ENCODE measurements at places on chromosomes 5 and 9.

DNA sequence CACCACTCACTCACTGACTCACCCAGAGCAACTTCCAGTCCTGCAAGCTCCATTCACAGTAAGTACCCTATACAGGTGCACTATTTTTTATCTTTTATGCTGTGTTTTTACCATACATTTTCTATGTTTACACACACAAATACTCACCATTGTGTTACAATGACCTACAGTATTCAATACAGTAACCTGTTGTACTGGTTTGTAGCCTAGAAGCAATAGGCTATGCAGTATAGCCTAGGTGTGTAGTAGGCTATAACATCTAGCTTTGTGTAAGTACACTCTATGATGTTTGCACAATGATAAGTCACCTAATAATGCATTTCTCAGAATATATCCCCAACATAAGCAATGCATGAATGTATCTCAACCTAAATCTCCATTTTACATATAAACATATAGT lies 541.1 kb downstream of the NR2F1-AS1 start:
- no peaks in the 10 kb centered on the region for H3K27me3 ChIP-seq
- H3K4me3 ChIP-seq: no peak overlapping the region
- no peaks in the 10 kb centered on the region for H3K4me1 ChIP-seq
- H3K36me3 ChIP-seq: no peaks in the 10 kb centered on the region

GRCh38 chr5:95083606-95084005 lies 201.3 kb downstream of the MCTP1 start:
- H3K4me1 ChIP-seq: no peaks in the 10 kb centered on the region
- H3K36me3 ChIP-seq: no peaks in the 10 kb centered on the region
- H3K27me3 ChIP-seq: no peaks in the 10 kb centered on the region

- H3K4me1 ChIP-seq: peaks cover 4% of the 10 kb centered on the region
- DNase-seq: no peak
- H3K4me3 ChIP-seq: peak overlapping the region; percentile 93
- no peaks in the 10 kb centered on the region for H3K36me3 ChIP-seq
- H3K27me3 ChIP-seq: no peaks in the 10 kb centered on the region
- peak overlapping the region; percentile 98 for H3K27ac ChIP-seq
Observed at GRCh38 chr5:133051061-133051541, 712 bp upstream of the HSPA4 start.

GRCh38 chr5:98770911-98771322 lies 2.5 kb upstream of the RGMB start:
- peak overlapping the region; percentile 26 for H3K27ac ChIP-seq
- peaks cover 2% of the 10 kb centered on the region for H3K4me1 ChIP-seq
- no peaks in the 10 kb centered on the region for H3K36me3 ChIP-seq
- DNase-seq: no peak
- H3K27me3 ChIP-seq: no peaks in the 10 kb centered on the region
- peak overlapping the region; percentile 44 for H3K4me3 ChIP-seq

- H3K4me3 ChIP-seq: no peak overlapping the region
- no peak overlapping the region for H3K27ac ChIP-seq
- DNase-seq: no peak
- H3K27me3 ChIP-seq: no peaks in the 10 kb centered on the region
- no peaks in the 10 kb centered on the region for H3K36me3 ChIP-seq
Observed at GRCh38 chr5:135887881-135888614, 7.6 kb downstream of the IL9 start.

- no peaks in the 10 kb centered on the region for H3K36me3 ChIP-seq
- H3K27ac ChIP-seq: no peak overlapping the region
- H3K27me3 ChIP-seq: no peaks in the 10 kb centered on the region
Observed at GRCh38 chr9:108835831-108836230, 20.0 kb downstream of the ACTL7B start.

DNA sequence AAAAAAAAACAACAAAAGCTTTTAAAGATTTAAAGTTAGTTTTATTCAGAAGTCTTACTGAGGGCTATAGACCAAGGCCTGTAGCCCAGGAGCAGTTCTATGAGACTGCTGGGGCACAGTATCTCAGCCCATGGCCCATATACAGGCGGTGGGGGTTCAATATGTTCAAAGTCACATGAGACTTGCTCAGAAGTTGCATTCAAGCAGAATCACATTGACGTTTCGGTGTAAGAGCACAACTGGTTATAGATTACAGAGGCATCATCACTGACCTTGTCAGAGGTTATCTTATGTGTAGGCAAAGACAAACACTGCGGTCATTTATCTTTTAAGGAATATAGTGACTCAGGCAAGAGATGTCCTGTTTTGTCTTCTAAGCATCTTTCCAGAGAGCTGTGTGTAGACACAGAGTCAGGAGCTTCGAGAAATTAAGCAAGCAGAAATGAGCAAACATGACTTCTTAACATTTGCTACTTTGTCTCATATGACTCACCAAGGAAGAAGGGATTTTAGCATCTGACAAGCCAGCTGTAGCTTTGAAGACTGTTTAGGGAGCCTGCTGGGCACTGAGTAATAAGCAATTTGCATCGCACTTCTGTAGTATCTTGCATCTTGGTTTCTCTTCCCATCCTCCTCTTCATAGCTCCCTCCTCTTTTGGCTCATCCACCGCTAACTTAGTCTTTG lies 12.9 kb upstream of the F2RL1 start:
- no peak overlapping the region for H3K4me3 ChIP-seq
- no peaks in the 10 kb centered on the region for H3K27me3 ChIP-seq
- DNase-seq: no peak

- no peak overlapping the region for H3K4me3 ChIP-seq
- no peaks in the 10 kb centered on the region for H3K36me3 ChIP-seq
- no peaks in the 10 kb centered on the region for H3K27me3 ChIP-seq
- H3K27ac ChIP-seq: no peak overlapping the region
- DNase-seq: no peak
Observed at GRCh38 chr5:86070719-86071118, 547.0 kb upstream of the COX7C start.

GRCh38 chr5:36982146-36982545 lies 105.6 kb downstream of the NIPBL start:
- no peaks in the 10 kb centered on the region for H3K27me3 ChIP-seq
- no peak for DNase-seq
- H3K4me1 ChIP-seq: no peaks in the 10 kb centered on the region
- H3K27ac ChIP-seq: no peak overlapping the region
- no peak overlapping the region for H3K4me3 ChIP-seq

GRCh38 chr5:137710086-137710485 lies 25.8 kb downstream of the KLHL3 start:
- H3K4me1 ChIP-seq: no peaks in the 10 kb centered on the region
- H3K27ac ChIP-seq: no peak overlapping the region
- DNase-seq: no peak
- H3K36me3 ChIP-seq: no peaks in the 10 kb centered on the region
- no peak overlapping the region for H3K4me3 ChIP-seq

DNA sequence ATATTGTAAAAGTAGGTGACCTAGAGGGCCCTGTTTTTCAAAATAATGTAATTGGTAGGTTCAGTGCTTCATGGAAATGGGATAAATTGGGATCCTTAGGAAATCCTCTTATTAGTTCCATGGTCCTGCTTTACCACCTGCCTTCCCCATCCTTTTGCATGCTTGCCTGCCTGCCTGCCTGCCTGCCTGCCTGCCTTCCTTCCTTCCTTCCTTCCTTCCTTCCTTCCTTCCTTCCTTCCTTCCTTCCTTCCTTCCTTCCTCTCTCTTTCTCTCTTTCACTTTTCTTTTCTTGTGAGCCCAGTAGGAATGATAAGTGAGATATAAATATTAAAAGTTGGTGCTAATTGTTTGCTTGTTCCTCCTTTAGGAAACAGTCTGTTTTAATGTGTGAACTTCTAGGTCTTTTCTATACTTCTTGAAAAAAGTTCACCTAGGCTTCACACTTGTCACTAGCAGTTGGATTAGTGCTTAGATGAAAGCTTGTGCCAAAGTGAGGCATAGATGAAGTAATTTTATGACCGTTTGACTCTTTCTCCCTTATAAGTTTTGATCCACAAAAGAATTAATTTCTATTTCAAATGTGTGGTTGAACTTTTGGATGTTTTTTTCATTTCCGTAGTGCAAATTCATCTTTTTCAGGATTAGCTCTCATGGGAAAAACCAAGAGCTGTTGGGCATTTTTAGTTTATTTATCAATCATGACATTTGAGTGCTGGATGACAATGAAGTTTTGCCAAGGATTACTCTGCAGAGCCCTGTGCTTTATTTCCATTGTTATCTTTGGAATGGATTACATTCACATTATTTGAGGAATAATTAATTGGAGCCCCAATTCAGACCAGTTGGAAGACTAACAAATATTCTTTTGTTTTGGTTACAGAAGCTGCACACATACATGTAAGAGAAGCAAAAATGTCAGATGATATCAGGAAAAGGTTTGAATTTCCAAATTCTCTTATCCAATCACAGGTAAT lies 30.7 kb downstream of the FOCAD start:
- H3K4me1 ChIP-seq: no peaks in the 10 kb centered on the region
- H3K27me3 ChIP-seq: no peaks in the 10 kb centered on the region
- no peak overlapping the region for H3K4me3 ChIP-seq

GRCh38 chr9:28212979-28213378 lies 639.7 kb upstream of the C9orf72 start:
- no peaks in the 10 kb centered on the region for H3K27me3 ChIP-seq
- no peak overlapping the region for H3K4me3 ChIP-seq
- DNase-seq: no peak

DNA sequence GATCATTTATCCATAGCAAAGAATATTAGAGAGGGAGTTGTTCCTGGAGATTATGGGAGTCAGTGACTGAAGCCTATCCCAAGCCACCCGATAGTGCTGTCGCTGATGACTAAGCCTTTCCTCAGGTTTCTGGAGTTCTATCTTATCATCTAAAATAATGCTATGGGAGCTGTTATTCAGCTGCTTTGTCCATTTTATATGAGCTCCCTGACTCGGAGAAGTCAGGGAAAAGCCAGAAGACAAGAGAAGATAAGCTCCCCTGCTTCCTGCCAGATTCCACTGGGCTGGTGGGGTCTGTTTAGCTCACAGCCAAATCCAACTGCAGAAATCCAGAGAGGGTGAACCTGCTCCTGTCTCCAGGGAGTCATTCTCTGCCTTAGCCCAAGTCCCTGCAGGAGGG lies 148.2 kb downstream of the DROSHA start:
- no peaks in the 10 kb centered on the region for H3K36me3 ChIP-seq
- H3K27ac ChIP-seq: no peak overlapping the region
- DNase-seq: no peak
- H3K4me1 ChIP-seq: no peaks in the 10 kb centered on the region
- no peak overlapping the region for H3K4me3 ChIP-seq
- no peaks in the 10 kb centered on the region for H3K27me3 ChIP-seq

DNA sequence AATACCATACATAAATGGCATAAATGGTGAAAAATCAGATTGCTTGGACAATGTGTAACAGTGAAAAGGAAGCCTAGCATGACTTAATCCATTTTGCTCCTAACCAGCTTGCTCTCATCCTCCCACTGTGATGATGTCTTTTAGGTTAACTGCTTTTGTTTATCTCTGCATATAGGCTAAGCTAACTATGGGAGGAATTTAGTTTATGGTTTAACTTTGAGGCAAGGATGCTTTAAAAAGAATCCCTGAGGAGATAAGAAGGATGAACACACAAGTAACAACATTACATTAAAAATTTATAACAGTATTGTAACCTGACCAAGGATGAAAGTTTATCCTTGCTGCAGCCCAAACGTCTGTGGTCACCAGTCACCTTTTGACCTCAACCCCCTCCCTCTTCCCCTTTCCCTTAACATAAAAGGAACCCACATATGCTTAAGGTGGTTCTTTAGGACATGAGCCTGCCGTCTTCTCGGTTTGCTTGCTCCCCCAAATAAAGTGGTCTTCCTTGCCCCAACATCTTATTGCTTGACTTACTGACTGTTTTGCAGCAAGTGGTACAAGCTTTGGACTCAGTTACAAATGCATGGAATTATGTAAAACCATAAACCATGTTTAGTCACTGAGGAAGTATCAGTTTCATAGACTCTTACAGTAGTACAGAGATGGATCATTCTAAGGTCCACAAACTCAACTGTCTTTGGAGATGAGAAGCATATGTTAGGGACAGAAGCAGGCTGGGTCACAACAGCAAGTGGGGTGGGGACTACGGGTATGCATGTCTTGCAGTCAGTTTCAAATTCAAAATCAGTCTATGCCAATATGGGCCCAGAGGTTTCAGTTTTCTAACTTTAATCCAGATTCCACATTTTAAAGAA lies 31.3 kb downstream of the AGXT2 start:
- no peaks in the 10 kb centered on the region for H3K27me3 ChIP-seq
- H3K27ac ChIP-seq: no peak overlapping the region
- DNase-seq: no peak

DNA sequence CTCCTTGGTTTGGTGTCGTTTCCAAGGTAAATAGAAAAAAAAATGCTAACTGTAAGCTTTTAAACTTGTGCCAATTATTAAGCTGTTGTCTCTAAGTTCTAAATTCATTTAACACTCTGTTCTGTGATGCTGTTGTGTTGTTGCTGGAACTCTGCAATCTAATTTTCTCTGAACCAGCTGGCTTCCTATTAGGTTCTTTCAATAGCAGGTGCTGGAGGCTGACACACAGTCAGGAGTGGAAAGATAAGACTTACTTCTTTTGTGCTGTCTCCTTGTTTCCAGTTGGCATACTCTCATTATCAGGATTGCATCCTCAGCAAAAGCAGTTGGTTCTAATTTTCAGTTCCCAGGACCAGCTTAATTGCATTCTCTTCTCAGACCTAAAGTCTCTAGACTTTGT lies 1252.6 kb upstream of the NUDT12 start:
- no peaks in the 10 kb centered on the region for H3K36me3 ChIP-seq
- H3K4me1 ChIP-seq: no peaks in the 10 kb centered on the region
- no peak overlapping the region for H3K4me3 ChIP-seq
- no peak overlapping the region for H3K27ac ChIP-seq

- no peak overlapping the region for H3K27ac ChIP-seq
- no peak overlapping the region for H3K4me3 ChIP-seq
- no peaks in the 10 kb centered on the region for H3K4me1 ChIP-seq
- DNase-seq: no peak
- no peaks in the 10 kb centered on the region for H3K27me3 ChIP-seq
Observed at GRCh38 chr9:42396318-42396717, 212.9 kb downstream of the SPATA31A6 start.

- no peak overlapping the region for H3K4me3 ChIP-seq
- no peaks in the 10 kb centered on the region for H3K36me3 ChIP-seq
- no peak overlapping the region for H3K27ac ChIP-seq
- DNase-seq: no peak
Observed at GRCh38 chr9:69079186-69079585, 43.6 kb downstream of the FXN start.

DNA sequence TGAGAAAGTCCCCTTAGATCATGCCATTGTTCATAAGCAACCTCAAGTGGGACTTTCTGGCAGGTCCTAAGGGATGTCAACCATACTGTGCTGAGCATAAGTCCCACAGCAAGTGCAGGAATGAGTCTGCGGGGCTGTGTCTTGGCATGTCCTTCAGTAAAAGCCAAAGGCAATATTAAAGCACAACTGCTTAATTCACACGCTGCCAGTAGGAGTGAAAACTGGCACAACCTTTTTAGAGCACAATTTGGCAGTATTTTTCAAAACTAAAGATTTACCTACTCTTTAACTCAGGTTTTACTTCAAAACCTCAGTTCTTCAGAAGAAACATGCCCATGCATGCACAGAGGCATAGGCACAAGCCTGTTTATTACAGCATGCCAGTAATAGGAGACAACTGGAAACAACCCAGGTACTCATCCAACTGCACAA lies 24.4 kb upstream of the SMAD5 start:
- no peaks in the 10 kb centered on the region for H3K36me3 ChIP-seq
- peaks cover 9% of the 10 kb centered on the region for H3K4me1 ChIP-seq
- no peak for DNase-seq
- no peak overlapping the region for H3K27ac ChIP-seq
- no peaks in the 10 kb centered on the region for H3K27me3 ChIP-seq
- no peak overlapping the region for H3K4me3 ChIP-seq

Data from ovary (tissue), 10 donors.